ENCODE measurements at places on chromosomes 11 and 22.

DNA sequence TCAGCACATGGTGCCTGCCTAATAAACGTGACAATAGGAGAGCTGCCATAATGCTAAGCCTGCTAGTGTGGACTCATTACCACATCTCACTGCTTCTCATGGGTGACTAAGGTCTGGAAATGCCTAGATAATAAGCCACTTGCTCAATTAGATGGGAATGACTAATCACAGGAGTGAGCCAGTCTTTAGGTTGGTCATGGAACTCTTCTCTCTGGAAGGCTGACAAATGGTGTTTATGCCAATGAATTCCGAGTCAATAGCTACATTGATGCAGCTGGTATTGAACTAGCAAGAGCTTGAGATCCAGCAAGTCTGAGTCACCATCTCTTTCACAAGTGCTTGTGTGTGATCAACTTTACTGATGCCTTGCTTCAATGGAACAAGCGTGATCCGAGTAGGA, 334.9 kb downstream of the OPCML start:
- DNase-seq: no peak

GRCh38 chr11:680476-680875, 14.5 kb downstream of the DEAF1 start:
- DNase-seq: no peak

- DNase-seq: no peak
Measured at GRCh38 chr11:106331176-106331575, 253.7 kb downstream of the AASDHPPT start.

DNA sequence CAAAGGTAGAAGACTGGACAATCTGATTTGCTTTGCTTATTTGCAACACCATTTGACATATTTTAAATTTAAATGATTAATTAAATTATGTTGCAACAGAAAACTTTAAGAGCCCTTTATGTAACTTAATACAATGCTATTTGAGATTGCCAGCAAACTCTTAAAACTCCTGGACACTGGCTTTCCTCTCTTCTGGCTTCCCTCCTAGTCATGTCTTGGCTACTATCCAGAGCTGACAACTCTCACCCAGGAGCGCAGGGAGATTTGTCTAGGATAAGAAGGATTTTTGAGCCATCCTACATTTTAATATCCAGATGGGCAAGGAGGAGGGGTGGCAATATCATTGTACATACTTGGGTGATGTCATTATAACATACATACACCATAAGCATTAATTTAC, 134.3 kb downstream of the ELP4 start:
- DNase-seq: no peak

- DNase-seq: no peak
Measured at GRCh38 chr22:31945971-31946680, 1.8 kb downstream of the YWHAH start.

DNA sequence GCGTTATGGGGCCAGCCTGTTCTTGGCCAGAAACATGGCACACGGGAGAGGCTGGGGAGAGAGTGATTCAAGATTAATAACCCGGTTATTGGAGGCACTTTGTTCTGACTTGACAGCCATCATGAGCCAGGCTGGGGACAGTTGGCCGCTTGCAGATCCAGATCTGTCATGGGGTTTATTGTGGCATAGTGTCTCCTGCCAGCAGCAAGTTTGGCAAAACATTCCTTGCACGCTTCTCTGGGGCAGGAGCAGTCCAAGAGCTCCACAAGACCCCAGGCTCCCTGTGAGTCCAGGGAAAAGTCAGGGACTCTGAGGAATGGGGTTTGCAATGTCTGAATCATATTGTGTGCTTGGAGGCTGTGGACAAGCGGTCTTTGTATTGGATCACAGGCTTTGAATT, 270.4 kb downstream of the MIAT start:
- no peak for DNase-seq

DNA sequence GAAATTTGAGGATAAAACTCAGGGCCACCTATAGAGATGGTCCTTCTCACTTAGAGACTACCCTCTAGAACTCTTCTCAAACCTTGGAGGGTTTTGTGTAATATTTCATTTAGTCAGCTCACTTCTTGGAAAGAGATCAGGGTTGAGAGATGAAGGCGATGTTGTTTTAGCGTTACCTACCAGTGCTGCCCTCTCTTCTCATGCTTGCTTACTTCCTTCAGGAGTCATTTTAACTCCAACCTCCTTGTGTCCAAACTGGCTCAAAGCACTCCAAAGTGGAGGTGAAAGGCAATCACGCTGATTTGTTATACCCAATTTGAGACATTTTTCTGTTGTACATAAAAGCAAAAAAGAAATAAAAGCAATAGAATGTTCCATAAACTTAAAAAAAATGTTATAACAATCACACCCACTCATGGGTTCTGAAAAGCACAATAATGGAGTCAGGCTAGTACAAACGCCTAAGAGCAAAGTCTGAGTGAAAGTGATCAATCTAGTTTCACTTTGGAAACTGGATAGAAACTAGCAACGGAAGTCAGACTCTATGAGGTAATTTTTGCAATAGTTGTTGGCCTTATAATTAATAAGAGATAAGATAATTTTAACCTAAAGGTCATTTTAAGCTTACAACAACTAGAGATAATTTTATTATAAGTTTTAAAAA, 117.1 kb downstream of the MRTFA start:
- no peak for DNase-seq

DNA sequence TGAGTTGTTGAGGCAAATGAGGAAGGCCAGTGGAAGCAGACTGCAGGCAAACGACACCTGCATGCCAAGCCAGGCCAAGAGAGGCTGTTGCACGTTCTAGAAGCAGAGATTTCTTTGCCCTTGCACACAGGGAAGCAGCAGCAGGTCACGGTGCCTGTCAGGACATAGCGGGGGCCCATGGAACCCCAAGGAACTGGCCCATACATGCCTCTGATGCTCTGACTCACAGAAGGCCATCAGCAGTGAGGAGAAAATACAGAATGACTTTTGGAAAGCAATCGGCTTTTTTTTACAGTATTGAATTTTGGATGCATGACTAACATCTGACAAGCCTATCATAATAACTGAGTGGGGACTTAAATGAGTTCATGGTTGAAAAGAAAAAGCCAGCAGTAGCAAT, 123.9 kb downstream of the MPPED1 start:
- DNase-seq: no peak

DNA sequence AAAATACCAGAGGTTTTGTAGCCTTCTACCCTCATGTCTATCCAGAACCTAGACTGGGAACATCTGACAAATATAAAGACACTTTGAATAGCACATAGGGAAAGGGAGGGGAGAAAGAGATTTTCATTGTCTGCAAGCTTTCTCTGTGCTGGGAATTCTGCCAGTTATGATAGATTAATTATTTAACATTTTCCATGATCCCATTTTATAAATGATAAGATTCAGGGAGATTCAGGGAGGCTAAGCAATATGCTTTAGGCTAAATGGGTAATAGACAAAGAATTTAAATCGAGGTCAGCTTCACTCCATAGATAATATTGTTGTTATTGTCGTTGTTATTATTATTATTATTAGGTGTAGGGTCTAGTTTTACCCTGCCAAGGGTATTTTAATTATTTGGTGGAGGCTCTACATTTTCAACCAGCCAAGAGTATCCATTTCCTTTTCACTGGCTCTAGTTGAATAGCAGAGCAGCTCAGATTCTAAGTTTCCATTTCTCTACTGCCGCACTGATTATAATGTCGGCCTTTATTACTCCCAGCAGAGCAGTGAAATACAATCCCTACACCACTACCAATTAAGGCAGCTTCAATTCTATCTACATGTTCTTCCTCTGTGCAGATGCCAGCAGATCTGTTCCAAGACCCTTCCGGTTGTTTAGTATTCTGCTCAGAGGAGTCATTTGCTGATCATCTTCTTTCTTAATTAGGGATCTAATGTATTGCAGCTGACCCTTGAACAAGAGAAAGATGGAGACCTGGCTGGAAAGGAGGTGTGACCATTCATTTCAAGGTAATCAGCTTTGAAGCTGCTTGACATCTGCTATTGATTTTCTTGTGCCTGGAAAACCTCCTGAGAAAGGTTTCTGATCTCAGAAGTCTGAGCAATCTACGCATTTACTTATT, 23.8 kb upstream of the SYN3 start:
- DNase-seq: no peak

DNA sequence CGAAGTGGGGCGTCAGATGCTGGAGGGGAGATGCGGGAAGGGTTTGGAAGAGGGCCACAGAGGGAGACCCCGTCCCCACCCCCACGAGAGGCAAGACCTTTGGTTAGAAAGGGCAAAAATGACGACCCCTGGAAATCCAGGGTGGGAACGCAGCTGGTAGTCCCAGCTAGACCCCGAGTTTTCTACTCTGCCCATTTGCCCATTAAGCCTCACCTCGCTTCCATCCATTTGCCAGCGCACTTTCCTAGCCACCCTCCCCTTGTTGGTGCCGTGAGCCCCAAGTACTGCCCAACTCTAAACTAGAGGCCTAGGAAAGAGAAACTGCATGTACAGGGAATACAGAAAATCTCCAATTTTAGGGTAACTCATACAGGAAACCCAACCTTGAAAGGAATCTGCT, 370 bp downstream of the DDX25 start:
- no peak for DNase-seq

DNA sequence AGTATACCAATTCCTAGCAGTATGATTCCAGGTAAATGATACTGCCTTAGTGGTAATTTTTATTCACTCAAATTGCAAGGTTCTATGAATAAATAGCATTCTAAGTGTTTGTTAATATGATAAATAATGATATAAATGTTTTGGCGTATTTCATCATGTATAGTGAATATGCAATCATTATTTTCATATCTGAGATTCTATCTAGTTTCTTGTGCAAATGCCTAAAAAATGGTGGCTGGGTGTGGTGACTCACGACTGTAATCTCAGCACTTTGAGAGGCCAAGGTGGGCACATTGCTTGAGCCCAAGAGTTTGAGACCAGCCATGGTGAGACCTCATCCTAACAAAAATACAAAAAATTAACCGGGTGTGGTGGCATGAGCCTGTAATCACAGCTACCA, 13.9 kb downstream of the HIPK3 start:
- no peak for DNase-seq

DNA sequence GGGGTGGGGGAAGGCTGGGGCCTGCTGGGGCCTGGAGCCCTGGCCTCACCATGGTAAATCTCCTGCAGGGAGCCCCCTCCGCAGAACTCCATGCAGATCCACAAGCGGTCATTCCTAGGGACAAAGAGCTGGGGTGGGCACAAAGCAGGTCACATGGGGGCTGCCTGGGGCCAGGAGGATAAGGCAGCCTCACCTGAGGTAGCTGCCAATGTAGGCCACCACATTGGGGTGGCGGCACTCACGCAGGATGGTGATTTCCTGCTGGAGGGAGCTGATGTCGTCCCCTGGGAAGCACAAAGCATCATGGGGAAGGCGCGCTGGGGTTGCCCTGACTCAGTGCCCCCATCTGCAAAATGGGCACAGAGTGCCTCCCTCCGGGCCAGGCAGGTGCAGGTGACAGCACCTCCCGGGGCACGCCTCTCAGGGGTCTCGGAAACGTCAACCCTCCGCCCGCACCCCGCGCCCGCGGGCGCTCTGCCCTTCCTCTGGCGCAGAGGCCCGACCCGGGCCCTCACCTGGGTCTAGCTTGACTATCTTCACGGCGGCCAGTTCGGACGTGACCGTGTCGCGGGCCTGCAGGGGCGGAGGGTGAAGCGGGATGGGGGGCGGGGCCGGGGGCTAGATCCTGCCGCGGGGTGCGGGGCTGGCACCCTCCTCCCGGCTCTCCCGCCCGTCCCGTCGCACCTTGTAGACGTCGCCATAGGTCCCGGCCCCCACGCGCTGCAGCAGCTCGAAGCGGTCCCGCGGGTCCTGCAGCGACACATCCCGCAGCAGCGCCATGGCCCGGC, 450 bp downstream of the MAP4K2 start:
- DNase-seq: peak; percentile 41

- no peak for DNase-seq
Measured at GRCh38 chr22:47623763-47624148, 861.3 kb downstream of the TBC1D22A start.

GRCh38 chr11:73314117-73314961, 6.3 kb downstream of the ARHGEF17 start:
- DNase-seq: no peak

DNA sequence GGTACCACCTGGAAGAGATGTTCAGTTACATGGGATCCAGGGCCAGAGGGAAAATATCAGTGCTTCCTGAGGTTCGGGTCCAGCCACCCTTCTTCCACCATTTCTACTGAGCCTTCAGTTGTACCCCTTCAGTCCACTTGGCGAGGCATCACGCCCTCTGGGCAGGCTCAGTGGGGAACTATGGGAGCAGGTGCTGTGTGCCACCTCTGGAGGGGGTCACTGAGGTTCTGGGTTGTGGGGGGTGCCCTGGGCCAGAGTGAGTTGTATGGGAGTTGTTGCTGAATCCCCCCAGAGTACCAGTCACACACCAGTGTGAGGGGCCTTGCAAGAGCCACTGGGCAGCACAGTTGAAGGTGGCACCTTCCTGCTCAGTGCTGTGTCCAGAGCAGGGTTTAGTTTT, 2.7 kb upstream of the SREBF2 start:
- DNase-seq: no peak

- DNase-seq: no peak
Measured at GRCh38 chr11:18063862-18064434, 17.9 kb upstream of the TPH1 start.

DNA sequence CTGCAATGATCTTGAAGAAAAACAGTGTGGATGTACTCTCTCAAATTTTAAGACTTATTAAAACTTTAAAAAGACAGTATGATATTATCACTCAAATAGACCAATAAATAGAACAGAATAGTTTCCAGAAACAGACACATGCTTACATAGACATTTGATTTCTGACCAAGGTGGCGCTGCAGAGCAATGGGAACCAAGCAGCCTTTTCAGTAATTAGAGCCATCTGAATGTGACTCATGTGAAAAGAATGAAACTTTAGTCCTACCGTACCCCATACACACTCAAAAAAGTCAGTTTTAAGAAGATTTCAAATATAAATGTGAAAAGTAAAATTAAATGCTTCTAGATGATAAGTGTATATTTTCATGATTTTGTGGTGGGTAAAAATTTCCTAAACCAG, 74.2 kb upstream of the MS4A8 start:
- DNase-seq: no peak

DNA sequence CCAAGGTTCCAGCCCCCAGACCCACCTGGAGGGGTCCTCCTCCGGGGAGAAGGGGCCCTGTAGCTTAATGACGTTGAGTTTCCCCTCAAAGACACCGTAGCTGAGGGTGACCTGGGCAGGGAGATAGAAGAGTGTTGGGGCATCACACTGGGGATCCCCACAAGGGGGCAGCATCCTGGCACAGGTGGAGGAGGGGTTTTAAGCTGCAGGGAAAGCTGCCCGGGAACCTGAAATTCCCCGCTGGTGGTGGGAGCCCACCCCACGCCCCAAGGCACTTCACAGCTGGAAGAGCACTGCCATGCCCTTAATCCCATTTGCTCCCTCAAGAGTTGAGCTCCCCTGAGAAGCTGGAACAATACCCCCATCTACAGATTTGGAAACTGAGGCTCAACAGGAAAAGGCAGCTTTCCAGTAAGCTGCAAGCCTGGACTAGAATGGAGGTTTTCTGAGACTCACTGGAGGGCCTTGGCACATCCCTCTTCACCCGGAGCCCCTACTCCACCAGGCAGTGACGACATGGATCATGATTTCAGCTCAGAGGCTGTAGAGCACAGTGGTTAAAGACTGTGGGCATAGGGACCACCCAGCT, 13.7 kb downstream of the MFNG start:
- DNase-seq: peak; percentile 48

GRCh38 chr22:21650823-21651520, 8.9 kb downstream of the SDF2L1 start:
- no peak for DNase-seq

Data from activated CD4-positive, alpha-beta memory T cell treated with anti-CD3 and anti-CD28 coated beads, Interleukin-2, amount 10 ng/mL, durations not matched to agents 7 days and 5 days (primary cell).